ENCODE measurements at places on chromosomes 4 and X.

GRCh38 chrX:127057891-127058619 lies 238.5 kb downstream of the PRR32 start:
- no peak for DNase-seq

DNA sequence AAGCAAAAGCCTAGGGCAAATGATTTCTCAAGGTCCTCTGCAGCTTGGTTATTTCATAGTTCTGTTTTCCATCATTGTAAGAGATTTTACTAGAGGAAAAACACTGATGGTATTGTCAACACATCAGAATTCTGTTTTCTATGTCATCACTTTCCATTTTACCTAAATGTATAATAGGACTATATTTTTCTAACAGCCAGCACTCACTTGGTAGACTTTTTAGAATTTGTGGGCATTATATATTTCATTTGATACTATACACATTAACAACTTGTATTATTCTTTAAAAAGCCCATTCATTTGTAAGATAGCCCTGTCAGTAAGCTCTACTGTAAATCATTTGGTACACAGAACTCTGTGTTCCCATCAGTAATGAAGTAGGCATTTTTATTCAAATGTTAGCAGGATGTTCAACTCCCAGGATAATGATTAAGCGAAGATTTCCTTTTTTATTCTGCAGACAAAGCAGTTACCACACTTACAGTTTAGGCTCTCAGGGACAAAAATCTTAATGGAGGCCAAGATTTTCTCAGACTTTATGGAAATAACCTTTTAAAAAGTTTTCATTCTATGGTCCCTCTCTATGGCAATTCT lies 143.6 kb upstream of the TEX13C start:
- DNase-seq: no peak

GRCh38 chr4:182519528-182519927 lies 276.3 kb downstream of the TENM3 start:
- no peak for DNase-seq

DNA sequence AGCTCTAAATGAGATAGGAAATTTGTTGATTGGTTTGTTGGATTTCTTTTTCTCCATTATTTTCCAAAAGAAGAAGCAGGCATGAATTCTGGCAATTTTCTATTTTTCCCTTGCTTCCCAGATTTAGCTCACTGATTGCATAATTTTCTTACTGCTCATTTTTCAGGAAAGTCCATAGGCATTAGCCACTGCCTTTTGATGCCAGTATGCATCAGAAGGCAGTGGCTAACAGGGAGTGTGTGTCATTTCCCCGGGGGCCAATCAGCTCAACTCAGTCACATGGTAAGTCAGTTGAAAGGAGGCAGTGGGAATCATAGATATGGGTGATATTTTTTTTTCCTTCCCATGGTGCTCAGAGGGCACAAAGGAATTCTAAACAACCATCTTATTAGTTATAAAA lies 156.7 kb downstream of the TRIML1 start:
- no peak for DNase-seq

DNA sequence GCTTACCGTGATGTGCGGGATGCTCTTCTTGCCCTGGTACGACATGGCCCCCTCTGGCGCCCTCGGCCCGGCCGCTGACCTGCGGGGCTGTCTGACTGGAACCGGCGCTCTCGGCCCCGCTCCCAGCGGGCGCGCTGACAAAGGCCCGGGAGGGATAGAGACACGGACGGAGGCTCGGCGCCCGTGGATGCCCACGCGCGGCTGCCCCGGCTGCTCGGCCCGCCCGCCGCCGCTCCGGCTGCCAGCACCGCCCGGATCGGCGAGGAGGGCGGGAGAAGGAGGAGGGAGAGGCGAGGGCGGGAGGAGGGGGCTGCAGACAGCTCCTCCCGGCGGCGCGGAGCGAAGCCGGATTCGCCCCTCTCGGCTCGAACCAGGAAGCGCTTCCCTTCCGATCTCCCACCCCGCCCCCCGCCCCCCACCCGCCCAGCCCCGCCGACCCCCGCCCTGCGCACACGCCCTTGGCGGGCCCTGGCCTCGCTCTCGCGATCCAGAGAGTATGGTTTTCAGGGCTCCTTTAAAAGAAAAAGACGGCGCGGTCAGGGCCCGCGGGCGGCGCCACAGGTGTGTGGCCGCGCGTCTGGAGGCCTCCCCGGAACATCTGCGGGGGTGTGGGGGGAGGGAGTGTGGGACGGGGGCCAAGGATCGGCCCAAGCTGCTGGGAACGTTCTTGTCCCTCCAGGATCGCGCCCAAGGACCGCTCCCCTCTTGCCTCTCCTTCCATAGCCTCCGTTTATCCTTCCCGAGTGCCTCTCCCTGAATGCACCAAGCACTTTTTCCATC lies 4.5 kb downstream of the CRMP1 start:
- peak; percentile 36 for DNase-seq

DNA sequence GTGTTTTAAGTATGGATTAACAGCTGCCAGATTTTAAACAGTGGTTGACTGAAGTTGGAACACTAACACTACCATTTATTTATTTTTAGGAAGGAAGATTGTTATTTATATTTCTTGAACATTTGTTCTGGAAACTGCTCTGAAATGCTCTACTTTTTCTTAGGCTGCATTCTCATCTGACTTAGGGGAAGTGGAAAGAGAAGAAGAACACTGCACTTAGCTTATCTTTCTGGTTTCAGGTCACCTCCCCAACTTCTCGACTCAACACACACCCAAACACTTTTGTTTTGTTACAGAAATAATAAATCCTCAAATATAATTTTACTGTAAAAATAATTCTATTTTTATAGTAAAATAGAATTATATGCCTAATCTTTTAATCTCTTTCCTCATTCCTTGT lies 18.6 kb downstream of the BLTP1 start:
- no peak for DNase-seq

DNA sequence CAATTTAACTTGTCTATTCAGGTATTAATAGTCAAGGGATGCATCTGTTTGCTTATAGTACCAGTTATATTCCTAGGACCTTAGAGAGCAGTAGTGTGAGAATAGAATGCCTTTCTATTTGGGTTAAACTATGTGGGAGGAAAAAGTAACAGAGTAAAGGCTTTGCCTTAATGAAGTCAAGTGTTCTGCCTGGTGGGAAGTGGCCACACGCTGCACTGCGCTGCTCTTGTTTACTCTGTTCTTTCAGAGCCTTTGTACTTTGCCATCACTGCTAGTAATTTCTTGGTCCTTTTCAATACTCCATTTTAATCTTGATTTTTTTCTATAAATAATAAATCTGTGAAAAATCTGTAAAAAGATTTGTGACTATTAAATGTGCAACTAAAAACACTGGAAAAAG lies 38.0 kb downstream of the YIPF6 start:
- DNase-seq: no peak

GRCh38 chrX:79630033-79631009 lies 263.2 kb upstream of the ITM2A start:
- no peak for DNase-seq

DNA sequence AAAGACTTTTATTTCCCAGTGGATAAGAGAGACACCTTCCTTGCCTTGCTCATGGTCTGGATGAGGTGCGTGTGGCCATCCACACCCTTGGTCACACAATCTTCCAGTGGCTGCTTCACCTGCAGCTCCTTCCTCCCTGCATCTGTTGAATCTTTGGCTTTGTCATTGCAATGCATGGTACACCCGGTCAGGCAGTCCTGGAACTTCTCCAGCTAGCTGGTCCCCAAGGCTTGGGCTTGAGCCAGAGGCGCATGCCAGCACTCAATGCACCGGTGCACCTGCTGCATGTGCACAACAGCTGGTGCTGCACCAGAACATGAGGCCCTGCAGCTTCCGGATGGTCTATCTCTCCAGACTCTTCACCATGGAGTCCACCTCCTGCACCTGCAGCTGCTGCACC lies 31.7 kb downstream of the SCML1 start:
- no peak for DNase-seq

DNA sequence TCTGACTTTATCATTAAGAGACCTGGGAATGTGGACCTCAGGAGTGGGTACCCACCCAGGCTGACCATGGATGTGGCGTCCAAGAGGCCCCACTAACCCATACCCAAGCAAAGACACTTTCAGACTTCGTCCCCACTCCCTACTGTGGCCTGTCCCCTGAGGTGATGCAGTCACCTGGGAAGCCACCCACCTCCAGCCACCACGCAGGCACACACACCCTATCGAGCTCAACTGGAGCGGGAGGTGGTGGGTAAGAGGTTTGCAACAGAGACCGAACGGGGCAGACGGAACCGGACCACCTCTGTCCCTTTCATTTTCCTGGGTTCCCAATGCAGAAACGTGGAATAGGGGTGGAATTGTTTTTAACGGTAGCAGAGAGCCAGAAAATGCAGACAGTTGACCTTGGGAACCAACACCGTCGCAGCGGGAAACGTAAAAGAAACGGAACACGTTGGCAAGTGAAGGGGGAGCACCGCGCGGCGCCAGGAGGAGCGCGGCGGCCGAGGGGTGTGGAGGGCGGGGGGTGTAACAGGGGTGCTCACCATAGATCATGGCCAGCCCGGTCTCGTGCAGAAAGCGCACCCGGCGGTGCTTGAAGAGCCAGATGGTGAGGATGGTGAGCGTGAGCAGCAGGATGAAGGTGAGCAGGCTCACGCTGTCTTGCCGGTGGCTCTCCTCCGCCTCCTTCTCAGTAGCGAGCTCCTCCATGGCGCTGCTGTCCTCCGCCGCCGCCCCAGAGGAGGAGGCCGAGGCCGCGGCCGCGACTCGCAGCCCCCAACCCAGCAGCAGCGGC lies 559 bp downstream of the SLC9A7 start:
- DNase-seq: peak; percentile 14

- no peak for DNase-seq
Measured at GRCh38 chrX:40581336-40581920, 658 bp downstream of the ATP6AP2 start.

DNA sequence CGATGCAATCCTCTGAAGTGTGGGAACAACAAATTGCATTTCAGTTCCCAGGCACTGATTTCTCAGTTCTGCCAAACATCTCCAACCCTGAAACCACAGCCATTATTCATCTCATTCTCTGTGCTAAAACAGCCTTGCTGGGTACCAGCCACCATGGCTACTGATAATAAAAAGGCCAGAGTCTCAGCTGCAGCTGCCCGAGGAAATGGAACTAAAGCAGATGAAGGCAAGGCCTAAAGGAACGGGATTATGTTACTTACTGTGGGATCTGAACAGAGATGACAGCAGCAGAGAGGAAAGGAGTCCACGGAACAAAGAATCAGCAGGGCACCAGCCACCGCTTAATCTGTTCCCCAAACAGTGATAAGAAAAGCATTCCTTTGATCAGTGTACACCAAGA lies 155.7 kb downstream of the PAPSS1 start:
- no peak for DNase-seq

- DNase-seq: no peak
Measured at GRCh38 chrX:20028588-20028987, 37.7 kb upstream of the BCLAF3 start.

GRCh38 chr4:4317496-4318232 lies 27.6 kb downstream of the ZBTB49 start:
- DNase-seq: no peak

DNA sequence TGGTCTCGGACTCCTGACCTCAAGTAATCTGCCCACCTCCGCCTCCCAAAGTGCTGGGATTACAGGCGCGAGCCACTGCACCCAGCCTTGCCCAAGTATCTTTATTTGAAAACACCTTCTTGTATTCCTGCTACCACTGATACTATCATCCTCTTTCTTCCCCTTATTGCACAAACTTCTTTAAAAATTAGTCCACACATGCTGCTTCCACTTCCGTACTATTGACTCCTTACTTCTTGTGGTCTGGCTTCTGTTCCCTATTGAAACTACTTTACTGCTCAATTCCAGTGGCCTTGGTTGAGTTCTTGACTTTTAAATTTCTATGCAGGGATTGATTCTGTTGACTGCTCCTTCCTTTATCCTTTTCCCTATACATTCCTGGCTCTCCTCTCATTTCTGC lies 38.8 kb downstream of the MTM1 start:
- DNase-seq: no peak

GRCh38 chr4:92035666-92036065 lies 268.1 kb upstream of the GRID2 start:
- DNase-seq: no peak

DNA sequence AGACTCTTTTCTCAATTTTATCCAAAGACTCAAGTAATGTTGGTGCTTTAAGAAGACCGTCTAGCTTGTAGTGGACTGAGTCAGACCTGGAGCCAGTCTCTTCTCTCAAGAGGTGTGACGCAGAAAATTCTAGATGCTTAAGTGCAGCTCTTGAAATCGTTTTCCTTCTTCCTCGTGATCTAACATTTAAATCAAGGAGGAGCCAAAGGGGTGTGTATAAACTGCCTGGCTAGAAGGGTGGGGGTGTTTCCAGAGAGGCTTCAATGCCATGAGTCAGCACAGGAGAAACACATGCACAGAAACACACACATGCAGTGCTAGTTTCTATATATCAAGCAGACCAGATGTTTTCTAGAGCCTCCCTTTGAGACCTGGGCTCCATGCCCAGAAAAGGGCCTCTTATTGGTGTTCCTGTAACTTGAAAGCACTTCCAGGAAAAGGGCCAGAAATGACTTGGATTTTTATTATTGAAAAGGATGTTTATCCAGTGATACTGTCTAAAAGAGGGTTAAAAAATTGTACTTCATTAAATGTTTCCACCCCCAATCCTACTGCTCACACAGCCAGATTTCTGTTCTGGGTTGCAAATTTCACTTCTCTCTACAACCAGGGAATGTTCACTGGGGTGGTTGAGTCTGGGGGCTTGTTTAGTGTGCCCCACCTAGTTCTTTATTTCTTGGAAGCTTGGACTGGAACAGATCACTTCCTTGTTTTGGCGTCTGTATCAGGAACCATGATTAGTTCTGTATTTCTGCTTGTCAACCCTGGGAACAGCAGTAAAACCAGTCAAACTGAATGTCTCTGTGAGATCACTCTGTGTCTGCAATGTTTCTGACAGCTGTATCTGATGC lies at the start of gene CLIC2:
Gene CLIC2, minus strand, starts transcription at position 129 of the 851 bp plus-strand sequence. CDS start 187 bp downstream, outside the sequence.
- no peak for DNase-seq

GRCh38 chr4:152686452-152687013 lies 6.7 kb upstream of the TMEM154 start:
- no peak for DNase-seq

DNA sequence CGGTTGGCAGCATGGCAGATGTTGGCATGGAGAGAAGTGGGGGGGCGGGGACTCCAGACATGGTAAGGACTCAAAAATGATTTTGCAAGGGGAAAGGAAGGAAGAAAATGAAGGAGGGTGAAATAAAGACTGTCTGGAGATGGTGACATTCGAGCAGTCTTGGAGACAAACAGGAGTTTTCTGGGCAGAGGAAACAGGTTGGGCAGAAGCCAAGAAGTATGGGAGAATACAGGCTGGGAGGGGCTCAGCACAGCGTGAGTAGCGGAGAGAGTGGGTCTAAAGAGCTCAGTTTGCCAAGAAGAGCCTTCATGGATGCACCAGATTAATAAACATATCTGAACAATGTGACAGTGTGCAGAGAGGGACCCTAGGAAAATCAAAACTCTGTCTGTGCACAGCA lies 13.3 kb upstream of the CRMP1 start:
- no peak for DNase-seq

Measured in GM20000 (cell line).